ENCODE measurements at places on chromosomes 6 and 20.

DNA sequence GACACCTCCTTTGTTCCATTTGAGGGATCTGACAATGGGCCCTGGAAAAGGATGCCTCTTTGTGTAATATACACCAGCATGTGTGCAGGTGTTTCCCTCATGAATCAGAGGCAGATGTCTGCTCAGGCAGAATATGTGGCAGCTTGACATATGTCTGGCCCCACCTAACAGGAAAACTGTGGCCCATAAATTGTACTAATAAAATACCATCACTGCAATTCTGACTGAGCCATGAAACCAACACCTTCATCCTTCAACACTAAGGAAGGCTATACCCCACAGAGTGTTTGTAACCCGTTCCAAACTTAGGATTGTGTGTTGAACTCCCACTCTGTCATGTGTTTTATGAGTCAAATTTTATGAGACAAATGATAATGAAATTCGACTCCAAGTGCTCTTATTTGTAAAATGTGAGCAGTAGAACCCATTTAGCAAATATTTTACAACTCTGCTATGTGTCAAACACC lies 22.7 kb downstream of the LAMA4 start:
- no peak for DNase-seq

- no peak for DNase-seq
Measured at GRCh38 chr20:3592931-3593330, 70.3 kb downstream of the GFRA4 start.

GRCh38 chr6:158174024-158174423 lies 5.9 kb downstream of the GTF2H5 start:
- DNase-seq, result no peak

DNA sequence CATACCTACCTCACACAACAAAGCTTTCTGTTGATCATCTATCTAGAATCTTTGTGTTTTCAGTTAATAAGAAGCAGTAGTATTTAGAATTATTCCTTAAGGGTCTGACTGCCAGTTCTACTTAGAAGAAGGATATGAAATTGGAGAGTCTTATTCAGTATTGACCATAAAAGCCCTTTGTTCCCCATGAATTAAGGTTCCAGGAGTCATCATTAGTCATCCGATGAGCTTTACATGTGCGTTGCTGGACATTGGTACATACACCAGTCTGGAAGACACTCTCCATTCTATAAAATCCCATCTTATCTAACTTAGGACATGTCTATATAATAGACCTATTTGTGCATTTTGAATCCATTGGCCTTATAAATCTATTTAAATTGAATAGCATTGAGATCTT lies 34.4 kb upstream of the RNF217 start:
- no peak for DNase-seq

GRCh38 chr6:109362102-109362884 lies 20.0 kb downstream of the CD164 start:
- no peak for DNase-seq

- DNase-seq, result no peak
Measured at GRCh38 chr6:110181131-110182030, 1.2 kb downstream of the CDC40 start.

DNA sequence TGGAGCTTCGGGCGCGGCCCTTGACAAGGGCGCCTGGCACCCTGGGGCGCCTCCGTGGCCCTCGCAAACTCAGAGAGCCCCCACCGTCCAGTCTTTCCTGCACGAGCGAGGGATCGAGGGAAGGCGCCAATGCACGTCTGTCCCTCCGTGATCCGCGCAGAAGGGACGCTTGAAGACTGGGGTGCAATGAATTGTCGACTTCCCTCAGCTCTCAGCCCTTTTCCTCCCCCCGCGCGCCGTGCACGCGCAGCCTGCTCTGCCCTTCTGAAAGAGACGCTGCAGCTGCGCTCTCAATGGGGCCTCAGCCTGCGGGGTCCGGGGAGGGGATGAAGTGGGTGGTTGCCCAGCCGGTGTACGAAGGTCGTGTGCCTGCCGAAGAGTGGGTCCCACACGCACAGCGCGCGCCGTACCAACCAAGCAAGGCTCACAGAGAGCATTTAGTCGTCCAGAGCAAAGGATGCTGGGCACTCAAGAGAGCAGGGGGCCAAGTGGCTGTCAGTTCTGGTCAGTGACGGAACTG lies 5.5 kb upstream of the SOX4 start:
- DNase-seq, result no peak

DNA sequence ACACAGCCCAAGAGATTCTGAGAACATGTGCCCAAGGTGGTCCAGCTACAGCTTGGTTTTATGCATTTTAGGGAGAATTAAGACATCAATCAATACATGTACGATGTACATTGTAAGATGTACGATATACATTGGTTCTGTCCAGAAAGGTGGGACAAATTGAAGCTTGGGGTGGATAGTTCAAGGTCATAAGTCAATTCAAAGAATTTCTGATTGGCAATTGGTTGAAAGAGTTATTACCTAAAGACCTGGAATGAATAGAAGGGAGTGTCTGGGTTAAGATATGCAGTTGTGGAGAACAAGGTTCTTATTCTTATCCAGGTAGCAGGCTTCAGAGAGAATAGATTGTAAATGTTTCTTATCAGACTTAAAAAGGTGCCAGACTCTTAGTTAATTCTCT lies 31.8 kb upstream of the LCA5 start:
- DNase-seq, result no peak

GRCh38 chr6:4612636-4613171 lies 163.5 kb upstream of the CDYL start:
- DNase-seq, result no peak

- no peak for DNase-seq
Measured at GRCh38 chr20:53677447-53678314, 84.0 kb upstream of the ZNF217 start.

DNA sequence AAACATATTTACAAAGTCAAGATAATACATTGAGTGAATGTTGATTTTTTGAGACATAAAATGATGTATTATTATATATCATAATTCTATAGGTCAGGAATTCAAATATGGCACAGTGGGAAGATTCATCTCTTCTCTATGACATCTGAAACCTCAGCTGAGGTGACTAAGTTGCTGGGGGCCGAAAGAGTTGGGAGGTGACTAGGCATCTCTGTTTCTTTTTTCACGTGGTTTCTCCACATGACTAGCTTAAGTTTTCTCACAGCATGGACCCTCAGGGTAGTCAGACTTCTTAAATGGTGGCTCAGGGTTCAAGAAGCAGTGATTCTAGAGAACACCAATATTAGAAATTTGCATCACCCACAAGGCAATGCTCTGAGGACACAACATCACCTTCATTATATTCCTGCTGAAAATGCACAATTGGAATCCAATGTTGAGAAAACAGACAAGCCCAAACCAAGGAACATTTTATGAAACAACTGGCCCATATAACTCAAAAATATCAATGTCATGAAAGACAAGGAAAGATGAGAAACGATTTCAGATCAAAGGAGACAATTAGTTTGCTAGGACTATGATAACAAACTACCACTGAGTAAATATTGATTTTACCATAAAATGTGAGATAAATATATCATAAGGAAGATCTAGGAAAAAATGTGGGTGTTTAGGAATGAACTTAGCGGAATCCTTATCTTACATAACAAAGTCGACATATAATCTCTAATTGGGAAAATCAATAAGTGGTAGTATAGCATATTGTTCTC lies 273.3 kb upstream of the IRAK1BP1 start:
- no peak for DNase-seq

GRCh38 chr6:75201021-75201420 lies 4.8 kb downstream of the COL12A1 start:
- DNase-seq, result no peak

GRCh38 chr6:162907876-162908481 lies 180.2 kb downstream of the PACRG start:
- DNase-seq, result no peak

DNA sequence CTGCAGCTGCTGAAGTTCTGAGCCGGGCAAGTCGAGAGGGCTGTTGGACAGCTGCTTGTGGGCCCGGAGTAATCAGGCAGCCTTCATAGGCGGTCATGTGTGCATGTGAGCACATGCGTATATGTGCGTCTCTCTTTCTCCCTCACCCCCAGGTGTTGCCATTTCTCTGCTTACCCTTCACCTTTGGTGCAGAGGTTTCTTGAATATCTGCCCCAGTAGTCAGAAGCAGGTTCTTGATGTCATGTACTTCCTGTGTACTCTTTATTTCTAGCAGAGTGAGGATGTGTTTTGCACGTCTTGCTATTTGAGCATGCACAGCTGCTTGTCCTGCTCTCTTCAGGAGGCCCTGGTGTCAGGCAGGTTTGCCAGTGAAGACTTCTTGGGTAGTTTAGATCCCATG lies 21.2 kb upstream of the MAPK13 start:
- no peak for DNase-seq

DNA sequence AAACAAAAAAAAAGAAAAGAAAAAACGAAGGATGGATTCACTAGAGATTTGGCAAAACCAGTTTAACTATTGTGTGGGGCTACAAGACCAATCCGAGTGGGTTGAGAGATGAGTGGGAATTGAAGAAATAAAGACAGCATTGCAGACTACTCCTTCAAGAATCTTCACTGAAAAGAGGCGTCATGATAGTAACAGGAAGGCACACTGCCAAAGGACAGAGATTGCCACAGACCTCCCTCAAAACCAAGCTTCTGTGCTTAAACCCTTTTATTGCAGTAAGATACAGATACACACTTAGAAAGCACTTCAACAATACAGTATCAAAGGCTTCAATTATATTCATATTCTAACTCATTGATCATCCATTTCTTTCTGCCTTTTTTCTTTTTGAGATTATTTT lies 103.9 kb downstream of the IPCEF1 start:
- DNase-seq, result no peak

DNA sequence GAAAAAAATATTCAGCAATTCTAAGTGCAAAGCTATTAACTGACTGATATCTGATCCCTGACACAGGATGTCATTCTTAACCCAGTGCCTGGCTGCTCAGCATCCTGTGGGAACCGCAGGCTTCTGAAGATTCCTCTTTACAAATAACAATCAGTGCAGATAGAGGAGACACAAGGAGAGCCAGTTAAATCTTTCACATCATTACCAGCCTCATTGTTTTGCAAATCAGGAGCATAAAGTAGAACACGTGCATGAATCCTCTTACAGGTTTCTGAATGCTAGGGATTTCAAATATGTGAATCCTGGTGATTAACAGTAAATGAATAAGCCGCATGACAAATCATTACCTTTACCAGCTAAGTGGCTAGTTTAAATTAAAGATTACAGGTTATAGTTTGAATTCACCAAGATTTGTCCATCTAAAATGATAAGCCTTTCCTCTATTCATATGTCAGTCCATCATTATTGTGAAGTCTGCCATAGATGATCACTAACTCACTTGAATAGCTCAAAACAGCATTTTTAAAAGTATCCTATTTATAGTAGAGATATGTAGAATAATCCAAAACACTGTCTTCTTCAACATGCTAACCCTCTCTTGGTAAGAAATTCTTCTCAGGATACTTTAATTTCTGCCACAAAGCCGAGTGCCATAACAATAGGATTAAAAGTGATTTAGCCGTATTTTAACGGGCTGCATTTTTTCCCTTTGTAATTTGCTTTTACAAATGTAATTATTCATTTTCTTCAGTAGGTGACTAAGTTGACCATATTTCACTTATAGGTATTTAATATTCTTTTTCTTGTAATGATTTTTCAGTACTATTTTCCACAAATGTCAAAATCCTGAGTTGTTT lies 367.3 kb upstream of the EPHA7 start:
- no peak for DNase-seq

- DNase-seq, result no peak
Measured at GRCh38 chr6:36915599-36915998, 29.8 kb downstream of the C6orf89 start.

DNA sequence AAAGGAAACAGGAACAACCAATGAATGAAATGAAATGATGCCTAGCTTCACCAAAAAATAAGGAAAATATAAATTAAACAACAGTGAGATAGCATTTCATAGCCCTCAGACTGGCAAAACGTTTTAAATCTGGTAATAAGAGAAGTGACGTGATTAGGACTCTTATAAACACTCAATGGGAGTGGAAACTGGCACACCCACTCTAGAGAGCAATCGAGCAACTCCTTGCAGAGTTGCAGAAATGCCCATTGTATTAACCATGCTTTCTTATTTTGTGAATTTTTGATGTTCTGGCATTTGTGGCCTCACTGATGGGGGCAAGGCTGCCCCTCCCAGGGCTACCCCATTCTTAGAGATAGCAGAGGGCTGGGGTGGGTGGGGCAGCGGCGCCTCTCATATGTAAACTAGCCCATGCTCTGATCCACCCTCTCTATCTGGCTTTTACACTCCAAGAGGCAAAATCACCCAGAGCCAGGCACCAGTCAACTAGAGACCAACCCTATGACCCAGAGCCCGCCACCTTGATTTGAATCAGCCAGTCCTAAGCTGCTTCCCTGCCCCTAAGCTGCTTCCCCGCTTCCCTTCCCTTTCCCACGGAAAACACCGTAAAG lies 6.4 kb upstream of the PNPLA1 start:
- no peak for DNase-seq

- DNase-seq, result no peak
Measured at GRCh38 chr6:101458336-101458735, 64.8 kb downstream of the GRIK2 start.

- no peak for DNase-seq
Measured at GRCh38 chr20:25744261-25744660, 47.6 kb upstream of the ZNF337 start.

- no peak for DNase-seq
Measured at GRCh38 chr6:118935978-118936703, 1.2 kb upstream of the MCM9 start.

DNA sequence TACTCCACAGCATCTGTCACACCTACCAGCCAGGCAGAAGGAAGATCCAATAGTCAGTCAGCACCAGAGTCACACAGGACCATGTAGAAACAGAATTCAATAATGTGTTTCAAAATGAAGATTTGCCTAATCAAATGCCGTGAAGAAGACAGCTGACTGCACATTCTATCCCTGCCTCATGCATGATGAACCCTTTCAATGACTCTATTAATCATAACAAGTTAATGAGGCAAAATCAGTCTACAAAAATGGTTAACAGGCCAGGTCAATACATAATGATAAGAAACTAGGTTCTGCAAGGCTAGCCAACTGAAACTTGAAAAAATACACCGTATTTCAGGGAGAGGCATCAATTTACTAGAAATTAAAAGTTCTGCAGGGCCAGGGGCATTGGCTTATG lies 6.7 kb upstream of the PNRC1 start:
- no peak for DNase-seq

GRCh38 chr6:144284478-144284782 lies 705 bp upstream of the UTRN start:
- no peak for DNase-seq

DNA sequence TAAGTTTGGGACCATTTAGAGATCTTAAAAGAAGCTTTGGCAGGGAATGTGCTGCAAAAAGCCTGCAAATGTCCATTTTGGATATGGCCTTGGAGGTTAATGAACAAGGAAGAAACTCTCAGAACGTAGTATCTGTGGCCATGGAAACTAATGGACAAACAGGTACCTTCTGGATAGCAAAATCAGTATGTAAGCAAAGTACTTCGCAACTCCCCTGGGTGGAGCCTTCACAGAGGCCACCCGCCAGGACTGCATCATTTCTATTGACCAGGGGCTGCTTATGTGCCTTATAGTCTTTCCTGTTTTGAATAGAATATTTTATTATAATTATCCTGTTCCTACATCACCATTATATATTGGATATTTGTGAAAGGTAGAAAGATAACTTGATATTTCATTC lies 510.8 kb upstream of the SYNCRIP start:
- no peak for DNase-seq

All from right forelimb (tissue), 1 donor.